ENCODE measurements at places on chromosomes 16 and 17. TPM values are rescaled to one million over a fixed set of nuclear protein-coding genes. Genes with fewer than 3 reads are reported as not detected.

DNA sequence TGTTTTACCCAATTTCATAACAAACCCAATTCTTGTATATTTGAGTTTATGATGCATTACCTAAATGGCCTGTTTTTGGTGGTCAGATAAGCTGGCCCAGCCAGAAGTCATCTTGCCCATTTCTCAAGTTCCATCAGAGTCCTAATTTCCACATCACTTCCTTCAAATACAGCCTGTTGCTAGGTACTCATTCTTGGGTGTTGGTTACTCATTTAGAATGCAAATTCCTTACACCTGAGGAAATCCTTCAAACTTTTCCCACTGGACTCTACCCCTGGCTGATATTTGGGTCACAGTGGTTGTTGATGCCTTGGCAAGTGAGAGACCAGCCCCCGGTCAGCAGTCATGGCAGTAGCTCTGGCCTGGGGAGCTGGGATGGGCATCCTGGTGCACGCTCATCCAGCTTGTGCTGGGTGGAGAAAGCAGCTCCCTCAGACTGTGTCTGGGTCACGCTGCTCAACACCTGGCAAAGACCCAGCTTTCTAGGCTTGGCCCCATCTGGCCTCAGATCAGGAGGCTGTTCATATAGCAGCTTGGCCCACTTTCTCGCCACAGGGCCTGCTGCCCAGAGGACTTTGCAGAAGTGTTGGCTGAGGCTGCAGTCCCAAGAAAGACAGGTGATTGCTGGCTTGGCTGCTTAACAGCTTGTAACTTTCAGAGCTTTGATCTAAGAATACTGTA, 25.8 kb downstream of the WSB1 start:
- peak; percentile 77 for DNase-seq

DNA sequence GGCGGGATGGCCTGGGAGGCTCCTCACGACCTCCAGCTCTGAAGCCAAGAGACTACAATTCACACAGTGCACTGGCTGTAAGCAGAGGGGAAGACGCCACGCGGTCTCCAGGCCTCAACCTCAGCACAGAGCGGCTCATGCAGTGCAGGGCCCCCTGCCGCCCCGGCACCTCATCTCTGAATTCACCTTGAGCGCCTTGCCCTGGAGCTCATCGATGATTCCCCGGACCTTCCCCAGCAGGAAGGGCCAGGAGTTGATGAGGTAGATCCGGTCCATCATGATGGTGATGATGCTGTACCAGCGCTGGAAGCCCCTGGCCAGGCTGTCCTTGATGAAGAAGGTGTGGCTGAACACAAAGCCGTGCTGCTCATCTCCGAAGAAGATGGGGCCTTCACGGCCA, 13.2 kb downstream of the FLCN start:
- DNase-seq, result no peak

MARVELD3 gene
- 6.7 TPM for total RNA-seq

- no peak for DNase-seq
These were observed 3.6 kb downstream of the ZNF267 start for GRCh38 chr16:31876951-31877828.

- DNase-seq, result no peak
These were observed 19.2 kb upstream of the ABAT start for GRCh38 chr16:8655184-8655717.

BCKDK gene
- total RNA-seq, result 37.6 TPM

DNA sequence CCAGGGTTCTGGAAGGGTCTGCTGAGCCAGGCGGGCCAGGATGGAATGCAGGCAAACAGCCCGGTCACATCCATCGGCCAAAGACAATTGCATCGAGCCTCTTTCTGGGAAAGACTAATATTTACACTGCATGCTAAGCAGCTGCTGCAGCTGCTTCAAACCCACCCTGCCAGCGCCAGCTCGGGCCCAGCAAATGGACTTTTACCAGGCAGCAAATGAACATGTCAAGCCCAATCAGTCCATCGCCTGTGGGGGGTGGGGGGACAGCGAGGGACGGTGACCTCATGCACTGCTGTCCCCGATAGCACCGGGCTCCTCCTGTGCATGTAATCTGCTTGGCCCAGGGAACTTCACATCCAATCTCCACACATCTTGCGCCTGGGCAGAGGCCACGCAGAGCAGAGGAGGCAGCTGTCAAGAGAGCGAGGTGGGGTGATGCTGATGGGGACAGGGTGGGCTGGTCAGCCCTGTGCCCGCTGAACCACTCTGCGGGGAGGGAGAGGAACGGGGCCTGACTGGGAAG, 39.4 kb upstream of the CDH5 start:
- DNase-seq, result no peak

DNA sequence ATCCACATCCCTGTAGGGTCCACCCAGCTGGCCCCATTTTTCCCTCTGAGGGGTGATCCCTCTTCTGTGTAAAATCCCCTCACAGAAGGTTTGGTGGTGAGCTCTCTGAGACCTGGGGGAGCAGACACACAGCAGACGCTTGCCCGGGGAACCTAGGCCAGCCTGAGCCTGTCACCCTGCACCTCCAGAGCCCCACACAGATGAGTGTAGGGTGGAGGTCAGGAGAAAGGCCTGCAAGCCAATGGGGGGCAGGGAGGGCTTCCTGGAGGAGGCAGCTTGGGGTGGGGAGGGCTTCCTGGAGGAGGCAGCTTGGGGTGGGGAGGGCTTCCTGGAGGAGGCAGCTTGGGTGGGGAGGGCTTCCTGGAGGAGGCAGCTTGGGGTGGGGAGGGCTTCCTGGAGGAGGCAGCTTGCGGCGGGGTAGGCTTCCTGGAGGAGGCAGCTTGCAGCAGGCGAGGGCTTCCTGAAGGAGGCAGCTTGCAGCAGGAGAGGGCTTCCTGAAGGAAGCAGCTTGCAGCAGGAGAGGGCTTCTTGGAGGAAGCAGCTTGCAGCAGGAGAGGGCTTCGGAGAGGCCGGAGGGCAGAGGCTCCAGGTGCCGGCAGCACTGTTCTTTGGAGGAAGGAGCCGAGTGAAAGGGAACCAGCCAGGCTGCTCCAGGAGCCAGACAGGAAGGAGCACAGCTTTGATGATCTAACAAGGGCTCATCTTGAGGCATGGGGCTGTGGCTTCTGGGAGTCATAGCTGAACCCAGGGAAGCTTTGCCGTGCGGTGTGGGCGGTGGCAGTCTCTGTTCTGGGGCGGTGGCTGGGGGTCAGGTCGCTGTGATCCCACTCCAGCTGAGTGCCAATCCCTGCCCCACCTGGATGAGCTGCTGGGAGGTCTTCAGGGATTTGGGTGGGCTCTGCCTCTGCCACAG, 83.7 kb upstream of the ZNF469 start:
- peak; percentile 19 for DNase-seq

- DNase-seq, result no peak
These were observed 67.0 kb downstream of the USP31 start for GRCh38 chr16:23082161-23082788.

DNA sequence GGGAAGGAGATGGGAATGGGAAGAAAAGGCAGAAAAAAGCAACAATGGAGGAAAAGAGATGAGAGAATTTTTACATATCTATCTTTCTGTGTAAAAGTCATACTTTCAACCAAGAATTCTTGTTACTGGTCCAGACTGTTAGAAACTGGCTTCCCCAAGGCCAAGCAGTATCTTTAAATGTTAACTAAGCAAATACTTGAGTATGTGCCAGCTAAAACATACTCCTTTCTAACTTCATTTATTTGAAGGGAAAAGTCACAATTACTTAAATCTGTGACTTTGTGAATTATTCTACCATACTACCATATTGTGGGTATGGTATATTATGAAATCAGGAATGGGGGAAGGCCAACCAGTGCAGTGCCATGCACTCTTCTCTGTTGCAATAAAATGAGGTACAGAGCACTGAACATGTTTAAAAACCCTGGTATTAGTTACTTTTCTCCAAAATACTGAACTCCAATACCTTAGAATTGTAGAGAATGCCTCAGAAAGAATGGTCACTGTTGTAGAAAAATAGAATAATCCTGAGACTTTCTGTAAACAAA, 92.3 kb upstream of the C17orf78 start:
- no peak for DNase-seq

KIFC3 gene
- total RNA-seq, result 70.9 TPM

DRC3 gene
- total RNA-seq, result 13.4 TPM

- DNase-seq, result no peak
These were observed 3.2 kb downstream of the NTN1 start for GRCh38 chr17:9024497-9024896.

NPIPB6 gene
- total RNA-seq, result not detected

DNA sequence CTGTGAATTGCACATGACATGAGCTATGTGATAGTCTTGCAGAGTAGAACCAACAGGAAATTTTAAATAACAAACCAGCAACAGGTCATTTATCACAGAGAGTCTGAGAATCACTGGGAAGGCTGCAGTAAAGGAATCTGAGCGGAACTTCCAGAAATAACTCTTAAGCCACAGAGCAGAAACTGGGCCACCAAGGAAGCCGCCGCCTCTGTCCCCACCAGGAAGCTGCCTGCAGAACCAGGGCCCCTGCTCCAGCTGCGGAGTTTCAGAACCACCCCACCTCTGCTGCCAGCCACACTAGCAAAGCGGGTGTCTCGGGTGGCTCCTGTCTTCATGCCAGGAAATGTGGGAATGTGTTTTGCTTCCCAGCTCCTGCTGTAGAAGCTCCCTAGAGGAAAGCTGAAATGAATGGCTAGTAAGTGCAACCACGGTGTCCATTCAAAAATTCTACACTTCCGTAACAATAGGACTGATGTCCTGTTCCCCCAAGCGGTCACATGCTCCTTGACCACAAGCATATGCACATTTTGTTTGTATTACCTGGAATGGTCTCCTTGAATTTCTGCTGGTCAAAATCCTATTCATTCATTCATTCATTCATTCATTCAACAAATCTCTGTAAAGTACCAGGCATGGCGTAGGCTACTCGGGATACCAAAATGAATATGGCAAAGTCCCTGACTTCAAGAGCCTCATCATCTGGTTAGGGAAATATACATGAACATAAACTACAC, 7.7 kb upstream of the ITPRIPL2 start:
- no peak for DNase-seq

FBXO47 gene
- not detected for total RNA-seq

GRCh38 chr17:67482764-67483163, 105.7 kb downstream of the PITPNC1 start:
- no peak for DNase-seq

- peak; percentile 71 for DNase-seq
These were observed at the start of gene RIPOR1 for GRCh38 chr16:67528222-67528869. RIPOR1 (plus strand) TSS chr16:67528829; CDS start chr16:67538447, 9,618 bp downstream.

DNA sequence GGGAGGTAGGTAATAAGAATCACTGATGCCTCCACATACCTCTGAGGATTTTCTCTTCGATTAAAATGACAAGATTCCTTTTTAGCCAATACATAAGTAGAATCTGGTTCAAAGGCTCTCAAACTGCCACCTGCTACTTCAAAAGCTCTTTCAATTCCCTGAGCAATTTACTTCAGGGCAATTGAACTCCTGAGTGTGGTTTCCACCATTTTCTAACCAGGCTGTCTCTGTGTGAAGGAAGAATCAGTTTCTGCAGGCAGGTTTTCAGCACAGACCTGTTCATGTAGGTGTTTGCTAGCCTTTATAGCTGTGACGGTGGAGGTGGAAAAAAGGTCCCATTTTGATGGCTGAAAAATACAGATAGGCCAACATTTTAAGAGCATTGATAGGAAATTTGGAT, 18.2 kb upstream of the HS3ST3B1 start:
- no peak for DNase-seq

CDH1 gene
- total RNA-seq, result 127 TPM

DNA sequence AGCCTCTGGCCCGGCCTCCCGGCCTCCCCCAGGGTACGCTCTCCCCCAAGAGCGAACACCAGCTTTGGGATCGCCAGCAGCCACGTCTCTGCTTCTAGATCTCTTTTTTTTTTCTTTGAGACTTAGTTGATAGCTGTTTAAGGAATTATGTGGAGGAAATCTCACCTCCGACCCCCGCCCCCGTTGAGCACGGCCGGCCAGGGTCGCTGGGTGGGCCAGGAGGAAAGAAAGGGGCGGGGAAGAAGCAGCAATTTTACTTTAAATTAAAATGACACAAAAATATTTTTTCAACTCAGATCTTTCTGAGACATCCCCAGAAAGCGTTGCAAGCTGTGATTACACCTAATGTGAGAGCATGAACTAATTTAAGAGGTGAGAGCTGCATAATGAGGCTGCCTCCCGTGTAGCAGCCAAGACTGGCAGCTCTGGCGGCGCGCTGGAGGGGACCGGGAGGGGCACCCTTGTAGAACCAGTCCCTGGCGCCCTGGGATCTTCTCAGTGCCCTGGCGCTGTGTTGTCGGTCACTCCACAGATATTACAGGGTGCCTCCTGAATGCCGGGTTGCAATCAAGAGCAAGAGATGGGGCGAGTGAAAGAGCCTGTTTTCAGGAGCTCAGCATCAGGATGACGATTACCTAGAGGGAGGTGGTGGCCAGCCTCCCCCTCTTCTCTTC, 1.9 kb upstream of the CBLN1 start:
- no peak for DNase-seq

CNGB1 gene
- total RNA-seq, result 0.35 TPM

DNA sequence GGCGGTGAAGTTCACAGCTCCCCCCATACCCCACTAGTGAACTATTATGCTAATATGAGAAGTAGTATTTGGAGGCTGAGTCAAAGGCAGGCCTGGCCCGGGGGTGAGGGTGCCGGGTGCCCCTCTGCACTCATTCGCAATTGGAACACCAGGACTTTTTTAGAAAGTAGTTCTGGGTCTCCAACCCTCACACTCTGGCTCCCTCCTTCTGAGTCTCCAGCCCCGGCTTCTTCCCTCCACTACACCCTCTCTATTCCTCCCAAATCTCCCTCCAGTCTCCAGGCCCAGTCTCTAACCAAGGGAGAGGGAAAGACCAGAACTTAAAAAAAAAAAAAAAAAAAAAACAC, 11.3 kb upstream of the HOXB2 start:
- no peak for DNase-seq

ATAD5 gene
- 1.6 TPM for total RNA-seq

PDP2 gene
- 16.9 TPM for total RNA-seq

- no peak for DNase-seq
These were observed 613.5 kb downstream of the RBFOX1 start for GRCh38 chr16:7946142-7946541.

GRCh38 chr17:34974179-34974578, 6.1 kb upstream of the LIG3 start:
- no peak for DNase-seq

DNA sequence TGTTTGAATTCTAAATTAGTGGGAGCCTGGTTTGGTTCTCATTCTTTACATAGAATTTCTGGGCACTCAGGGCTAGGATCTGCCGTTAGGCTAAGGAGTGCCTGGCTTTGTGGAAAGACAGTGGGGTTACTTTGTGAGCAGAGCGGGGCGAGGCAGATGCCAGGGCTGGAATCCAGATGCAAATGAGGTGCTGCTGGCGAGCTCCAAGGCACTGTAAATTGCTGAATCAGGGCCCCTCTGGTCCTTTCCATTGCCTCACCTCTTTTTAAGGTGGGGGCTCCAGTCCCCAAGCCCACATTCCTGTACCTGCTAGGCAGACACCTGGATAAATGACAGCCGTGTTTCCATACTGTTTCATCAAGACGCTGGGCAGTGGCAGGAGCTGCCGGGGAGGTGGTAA, 33.8 kb downstream of the PIPOX start:
- DNase-seq, result no peak

DNA sequence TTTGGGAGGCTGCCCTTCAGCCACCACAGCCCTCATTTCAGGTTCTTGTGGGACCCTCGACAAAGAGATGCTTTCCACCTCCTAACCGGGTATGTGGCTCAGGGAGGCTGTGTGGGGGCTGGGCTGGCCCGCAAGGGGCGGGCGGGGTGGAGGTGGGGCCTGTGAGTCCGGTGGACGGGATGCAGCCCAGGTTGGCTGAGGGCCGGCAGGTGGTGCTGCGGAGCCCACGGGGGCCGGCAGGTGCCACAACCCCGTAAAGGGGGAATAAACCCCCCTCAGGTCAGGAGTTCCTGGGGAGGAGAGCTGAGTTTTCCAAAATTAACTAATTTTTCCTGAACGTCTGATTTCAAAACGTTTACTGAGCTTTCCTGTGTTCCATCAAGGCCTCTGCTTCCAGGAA, 4.9 kb upstream of the CIAO3 start:
- DNase-seq, result no peak
